ENCODE measurements at places on chromosomes 2 and 18.

- DNase-seq: no peak
These were observed 60.8 kb downstream of the ABCG8 start for GRCh38 chr2:43899589-43899988.

DNA sequence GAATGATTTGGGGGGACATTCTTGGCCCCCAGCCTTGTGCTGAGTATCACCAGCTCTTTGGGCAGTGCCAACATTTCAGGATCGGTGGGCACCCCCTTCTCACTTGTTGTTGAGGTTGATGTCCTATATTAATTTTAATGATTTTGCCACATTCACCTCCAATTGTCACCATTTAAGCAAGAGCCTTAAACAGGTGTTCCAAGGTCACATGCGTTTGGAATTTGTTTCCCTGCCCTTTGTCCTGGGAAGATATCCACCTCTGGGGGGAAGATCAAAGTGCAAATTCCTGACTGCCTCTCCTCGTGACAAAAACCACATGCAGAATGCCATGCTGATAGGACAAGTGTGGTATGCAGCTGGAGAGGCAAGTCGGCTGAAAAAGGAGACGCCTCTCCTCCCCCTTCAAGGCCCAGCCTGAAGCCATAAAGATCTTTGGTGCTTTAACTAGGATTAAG is 72.5 kb upstream of the ID2 start:
- no peak for DNase-seq

GRCh38 chr2:195612611-195613495 is 44.2 kb upstream of the SLC39A10 start:
- DNase-seq: no peak

- DNase-seq: no peak
These were observed 249.3 kb downstream of the NDUFA10 start for GRCh38 chr2:239775623-239776435.

GRCh38 chr18:75775121-75775520 is 347.6 kb upstream of the SMIM21 start:
- no peak for DNase-seq

DNA sequence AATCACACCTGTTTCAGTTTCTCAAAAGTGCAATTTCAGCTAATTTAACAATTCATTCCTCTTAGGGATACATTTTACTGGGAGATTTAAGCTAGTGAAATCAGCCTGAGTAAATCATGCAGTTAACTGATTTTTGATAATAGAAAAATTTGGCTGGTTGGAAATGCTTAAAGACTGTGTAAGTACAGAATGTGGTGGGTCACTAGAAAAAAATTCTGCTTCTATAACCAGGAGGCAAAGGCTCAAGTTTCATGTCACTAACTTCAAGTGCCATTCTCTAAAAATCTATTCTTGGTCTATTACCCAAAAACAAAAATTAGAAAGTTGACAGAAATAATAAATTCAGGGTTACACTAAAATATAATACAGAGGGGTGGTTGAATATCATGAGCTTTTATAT is 271.3 kb downstream of the CCDC178 start:
- DNase-seq: no peak

- DNase-seq: no peak
These were observed 48.4 kb downstream of the MAP2 start for GRCh38 chr2:209472112-209472832.

DNA sequence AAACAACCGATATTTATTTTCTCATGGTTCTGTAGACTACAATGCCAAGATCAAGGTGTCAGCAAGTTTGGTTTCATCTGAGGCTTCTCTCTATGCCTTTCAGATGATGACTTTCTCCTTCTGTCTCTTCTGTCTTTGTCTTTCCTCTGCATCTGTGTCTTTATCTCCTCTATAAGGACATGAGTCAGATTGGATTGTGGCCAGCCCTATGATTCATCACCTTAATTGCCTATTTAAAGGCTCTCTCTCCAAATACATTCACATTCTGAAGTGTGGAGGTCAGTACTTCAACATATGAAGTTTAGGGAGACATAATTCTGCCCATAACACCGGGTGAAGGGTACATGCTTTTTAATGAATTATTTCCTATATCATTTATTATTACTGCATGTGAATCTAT is 71.2 kb upstream of the CNTNAP5 start:
- DNase-seq: no peak

GRCh38 chr2:159539701-159540100 is 76.6 kb downstream of the BAZ2B start:
- DNase-seq: no peak

GRCh38 chr2:1923541-1923940 is 179.2 kb upstream of the PXDN start:
- no peak for DNase-seq

DNA sequence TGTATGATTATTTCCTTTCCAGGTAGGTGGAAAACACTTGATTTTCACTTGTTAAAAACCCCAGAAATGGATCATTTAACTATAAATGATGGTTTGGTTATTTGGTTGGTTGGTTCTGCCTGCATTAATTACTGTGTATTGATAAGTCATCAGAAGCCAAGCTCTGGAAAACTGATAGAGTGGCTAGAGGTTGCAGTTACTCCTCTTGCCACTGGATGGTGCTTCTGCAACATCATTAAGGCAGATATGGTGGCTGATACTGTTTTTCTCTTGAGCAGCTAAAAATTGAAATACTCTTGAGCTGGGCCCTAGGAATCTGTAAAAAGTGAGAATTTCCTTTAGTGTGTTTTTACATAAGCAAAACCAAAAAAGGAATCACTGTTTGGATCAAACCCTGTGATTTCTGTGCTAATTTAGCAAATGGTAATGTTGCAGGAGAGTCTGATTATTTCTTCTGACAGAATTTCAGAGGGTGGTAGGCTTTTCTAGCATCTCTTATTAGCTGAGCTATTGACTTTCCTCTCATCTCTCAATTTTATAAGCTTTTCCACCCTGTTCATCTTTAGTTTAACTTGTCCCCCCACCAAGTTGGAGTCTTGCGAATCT is 54.3 kb downstream of the RAB10 start:
- DNase-seq: no peak

DNA sequence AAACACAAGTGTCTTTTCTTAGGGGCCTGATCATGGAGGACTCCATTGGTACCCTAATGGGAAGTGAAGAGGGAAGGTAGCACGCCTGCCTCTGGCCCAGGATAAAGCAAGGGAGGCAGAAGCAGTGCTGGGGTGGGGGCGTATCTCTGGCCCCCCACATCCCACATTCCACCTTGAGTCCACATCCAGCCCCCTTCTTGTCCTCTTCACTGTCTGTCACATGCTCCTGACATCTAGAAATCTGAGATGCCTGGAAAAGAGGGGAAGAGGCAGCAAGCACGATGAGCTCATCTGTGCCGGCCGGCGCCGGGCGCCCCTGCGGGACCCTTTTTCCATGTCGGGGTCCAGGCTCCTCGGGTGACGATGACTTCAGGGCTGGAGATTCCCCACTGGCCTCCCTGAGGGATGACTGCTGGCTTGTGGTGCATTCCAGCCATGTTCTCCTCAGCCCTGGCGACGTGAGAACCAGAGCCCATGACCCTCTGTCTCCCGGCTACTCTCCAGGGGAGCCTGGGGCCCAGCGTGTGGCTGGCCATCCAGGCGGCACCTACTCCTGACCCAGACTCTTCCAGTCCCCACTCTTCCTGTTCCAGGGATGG is 277.5 kb downstream of the DYSF start:
- DNase-seq: no peak

GRCh38 chr18:26386002-26386401 is 159.8 kb downstream of the TAF4B start:
- no peak for DNase-seq

GRCh38 chr18:23943104-23943503 is 71.5 kb upstream of the TTC39C start:
- DNase-seq: no peak

Measured in nucleus accumbens (tissue), 56 donors.